ENCODE measurements at places on chromosomes 13 and 19. TPM values are rescaled to one million over a fixed set of nuclear protein-coding genes. Genes with fewer than 3 reads are reported as not detected.
A peak's percentile ranks its signal among the peaks of the same experiment; 100 is the strongest.

- H3K4me3 ChIP-seq, result no peak overlapping the region
- no peaks in the 10 kb centered on the region for H3K36me3 ChIP-seq
- H3K27me3 ChIP-seq, result no peaks in the 10 kb centered on the region
- no peaks in the 10 kb centered on the region for H3K4me1 ChIP-seq
Measured at GRCh38 chr13:64305246-64305645, 2889.6 kb upstream of the PCDH20 start.

DNA sequence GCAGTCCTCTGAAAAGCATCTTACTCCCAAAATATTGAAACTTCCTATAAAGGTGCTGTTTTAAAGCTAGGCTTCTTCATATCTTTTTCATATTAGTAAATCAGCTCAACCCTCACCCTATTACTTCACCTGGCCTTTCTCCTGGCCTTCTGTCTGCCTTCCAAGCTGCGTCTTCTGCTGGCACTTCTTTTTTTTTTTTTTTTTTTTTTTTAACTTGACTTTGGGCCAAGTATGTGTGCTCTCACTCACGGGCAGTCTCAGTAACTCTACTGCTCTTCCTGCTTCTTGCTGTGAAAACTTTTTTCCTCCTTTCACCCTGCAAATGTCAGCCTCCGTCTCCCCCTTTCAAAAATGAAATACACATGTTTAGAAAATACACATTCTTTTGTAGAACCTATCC is 41.2 kb upstream of the KCTD4 start:
- peak; percentile 62 for DNase-seq
- H3K4me3 ChIP-seq, result peak overlapping the region; percentile 22
- H3K4me1 ChIP-seq, result peaks cover 45% of the 10 kb centered on the region
- no peaks in the 10 kb centered on the region for H3K27me3 ChIP-seq
- no peak overlapping the region for H3K27ac ChIP-seq

- H3K27me3 ChIP-seq, result no peaks in the 10 kb centered on the region
- no peak for DNase-seq
- H3K4me3 ChIP-seq, result no peak overlapping the region
- H3K36me3 ChIP-seq, result 0 out of 2 replicates have a peak, but pooled peaks cover 7% of the 10 kb centered on the region
- no peaks in the 10 kb centered on the region for H3K4me1 ChIP-seq
Measured at GRCh38 chr19:32653599-32653915, 21.4 kb downstream of the ANKRD27 start.

GRCh38 chr19:50551715-50552187 is 16.5 kb downstream of the LRRC4B start:
- H3K4me1 ChIP-seq, result no peaks in the 10 kb centered on the region
- peak; percentile 18 for DNase-seq
- H3K4me3 ChIP-seq, result no peak overlapping the region
- H3K27me3 ChIP-seq, result peaks cover 6% of the 10 kb centered on the region

GRCh38 chr13:59332966-59333365 is 830.8 kb downstream of the DIAPH3 start:
- no peaks in the 10 kb centered on the region for H3K36me3 ChIP-seq
- H3K27ac ChIP-seq, result no peak overlapping the region
- no peaks in the 10 kb centered on the region for H3K4me1 ChIP-seq
- DNase-seq, result no peak
- no peaks in the 10 kb centered on the region for H3K27me3 ChIP-seq

- peak overlapping the region; percentile 46 for H3K27ac ChIP-seq
- peaks cover 53% of the 10 kb centered on the region for H3K4me1 ChIP-seq
- no peaks in the 10 kb centered on the region for H3K36me3 ChIP-seq
- peak; percentile 98 for DNase-seq
- H3K4me3 ChIP-seq, result peak overlapping the region; percentile 27
Measured at GRCh38 chr13:30792285-30793000, 57.1 kb downstream of the ALOX5AP start.

GRCh38 chr13:35146686-35147085 is 204.6 kb downstream of the NBEA start:
- no peaks in the 10 kb centered on the region for H3K27me3 ChIP-seq
- H3K27ac ChIP-seq, result no peak overlapping the region
- no peak for DNase-seq
- H3K36me3 ChIP-seq, result no peaks in the 10 kb centered on the region
- no peaks in the 10 kb centered on the region for H3K4me1 ChIP-seq

GRCh38 chr19:38850436-38850975 is 720 bp upstream of the HNRNPL start:
- DNase-seq, result no peak
- H3K4me1 ChIP-seq, result peaks cover 13% of the 10 kb centered on the region
- peak overlapping the region; percentile 97 for H3K4me3 ChIP-seq
- peaks cover 18% of the 10 kb centered on the region for H3K36me3 ChIP-seq
- peak overlapping the region; percentile 97 for H3K27ac ChIP-seq
- no peaks in the 10 kb centered on the region for H3K27me3 ChIP-seq

DNA sequence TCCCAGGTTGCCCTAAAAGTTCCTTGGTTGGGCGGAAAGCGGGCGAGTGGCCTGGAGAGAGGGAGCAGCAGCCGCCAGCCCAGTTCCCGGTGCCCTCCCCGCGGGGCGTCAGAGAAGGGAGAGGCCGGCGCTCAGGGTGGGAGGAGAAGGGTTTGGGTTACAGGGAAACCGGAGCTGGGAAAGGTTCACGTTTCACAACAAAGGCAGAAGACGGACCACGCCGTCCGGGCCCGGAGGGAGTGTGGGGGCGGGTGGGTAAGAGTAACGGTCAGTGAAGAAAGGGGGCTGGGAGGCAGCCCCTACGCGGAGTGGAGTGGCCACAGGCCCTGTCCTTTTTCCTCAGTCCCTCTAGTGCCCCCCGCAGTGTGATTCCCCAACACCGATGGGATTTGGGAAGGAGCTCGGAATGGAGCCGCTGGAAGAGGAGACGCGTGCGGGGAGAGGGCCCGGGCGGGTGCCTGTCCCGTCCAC is 1.6 kb downstream of the SIX5 start:
- peak overlapping the region; percentile 95 for H3K4me3 ChIP-seq
- DNase-seq, result peak; percentile 92
- H3K27me3 ChIP-seq, result no peaks in the 10 kb centered on the region

GRCh38 chr19:5271145-5271544 is 69.5 kb downstream of the PTPRS start:
- H3K4me3 ChIP-seq, result no peak overlapping the region
- no peaks in the 10 kb centered on the region for H3K36me3 ChIP-seq
- no peaks in the 10 kb centered on the region for H3K27me3 ChIP-seq
- H3K27ac ChIP-seq, result no peak overlapping the region

GRCh38 chr19:44603201-44603945 is 10.0 kb upstream of the IGSF23 start:
- H3K4me1 ChIP-seq, result peaks cover 38% of the 10 kb centered on the region
- no peaks in the 10 kb centered on the region for H3K36me3 ChIP-seq
- H3K4me3 ChIP-seq, result no peak overlapping the region
- DNase-seq, result peak; percentile 95

GRCh38 chr19:46571495-46571894 is 29.6 kb upstream of the CALM3 start:
- no peaks in the 10 kb centered on the region for H3K4me1 ChIP-seq
- H3K27me3 ChIP-seq, result no peaks in the 10 kb centered on the region
- no peak overlapping the region for H3K4me3 ChIP-seq
- DNase-seq, result peak; percentile 30
- no peaks in the 10 kb centered on the region for H3K36me3 ChIP-seq
- no peak overlapping the region for H3K27ac ChIP-seq

DNA sequence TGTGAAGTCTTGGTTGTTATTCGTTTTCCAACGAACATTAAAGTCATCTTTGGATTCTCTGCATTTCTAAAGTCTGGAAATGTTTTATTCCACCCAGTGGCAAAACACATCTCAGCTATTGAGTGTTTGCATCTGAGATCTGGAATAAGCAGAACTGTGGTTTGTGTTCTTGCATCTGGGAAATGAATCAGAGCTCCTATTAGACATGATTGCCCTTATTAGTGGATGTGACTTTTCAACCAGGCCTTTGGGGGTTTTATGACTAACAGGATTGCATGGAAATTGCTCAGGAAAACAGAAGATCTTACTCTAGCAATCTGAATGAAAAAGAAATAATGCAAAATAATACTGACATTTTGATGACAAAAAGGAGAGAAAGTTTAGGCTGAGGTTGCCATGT is 488.8 kb downstream of the IRS2 start:
- H3K4me1 ChIP-seq, result peaks cover 24% of the 10 kb centered on the region
- 0 out of 2 replicates have a peak overlapping the region, but pooled peaks have one; percentile 14 for H3K4me3 ChIP-seq
- H3K36me3 ChIP-seq, result no peaks in the 10 kb centered on the region

DNA sequence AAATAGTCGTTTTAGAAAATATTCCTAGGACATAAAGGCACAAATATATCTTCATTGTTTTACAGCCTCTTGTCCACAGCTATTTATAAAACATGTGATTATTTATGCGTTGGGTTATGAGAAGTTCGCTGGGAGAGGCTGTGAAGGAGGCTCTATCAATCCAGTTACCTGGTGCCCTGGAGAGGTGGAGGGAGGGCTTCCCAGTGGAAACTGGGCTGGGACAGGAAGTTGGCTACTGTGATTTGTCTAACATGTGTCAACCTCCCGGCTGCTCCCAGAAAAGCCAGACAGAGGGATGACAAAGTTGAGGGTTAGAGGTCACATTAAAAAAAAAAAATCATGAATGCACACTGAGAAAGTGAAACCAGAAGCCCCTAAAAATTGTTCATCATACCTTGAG is 346.5 kb downstream of the ZNF536 start:
- H3K27ac ChIP-seq, result no peak overlapping the region
- no peak for DNase-seq
- H3K4me3 ChIP-seq, result peak overlapping the region; percentile 87
- no peaks in the 10 kb centered on the region for H3K27me3 ChIP-seq
- H3K36me3 ChIP-seq, result no peaks in the 10 kb centered on the region
- no peaks in the 10 kb centered on the region for H3K4me1 ChIP-seq

DNA sequence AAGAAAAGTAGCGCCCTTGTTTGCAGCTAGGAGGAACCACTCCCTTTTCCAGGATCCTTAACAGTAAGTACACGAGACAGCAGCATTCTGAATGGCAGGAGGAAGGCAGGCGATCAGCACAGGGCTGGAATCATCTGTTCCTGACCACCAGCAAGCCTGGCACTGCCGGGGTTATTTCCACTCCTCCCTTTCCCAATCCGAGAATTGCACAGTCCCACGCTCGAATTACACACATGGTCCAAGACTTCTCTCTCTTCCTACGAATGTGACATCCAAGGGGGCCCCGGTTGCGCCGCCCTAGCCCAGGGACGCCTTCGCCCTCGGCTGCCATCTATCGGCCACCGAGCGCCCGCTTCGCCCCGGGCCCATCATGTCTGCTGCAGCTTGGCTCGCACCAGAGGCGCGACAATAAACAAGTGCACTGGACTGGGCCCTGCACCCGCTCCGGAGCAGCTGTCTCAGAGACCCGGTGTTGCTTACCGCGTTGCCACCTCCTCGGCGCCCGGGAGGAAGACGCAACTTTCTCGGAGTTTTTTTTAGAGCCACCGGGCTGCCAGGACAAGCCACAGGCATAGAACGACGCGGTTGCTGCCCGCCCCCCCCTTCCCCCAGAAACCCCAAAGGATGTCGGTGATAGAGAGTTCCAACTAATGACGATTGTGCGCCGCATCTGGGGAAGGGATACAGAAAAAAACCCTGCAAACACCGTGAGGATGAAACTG is at the start of gene SLITRK5:
Gene SLITRK5 (plus strand): TSS at position 341 of the 722 bp plus-strand sequence. CDS start 4,018 bp downstream, outside the sequence.
- peak within 1 kb of the TSS; percentile 70 for H3K4me3 ChIP-seq
- no peaks in the 10 kb centered on the region for H3K36me3 ChIP-seq

GRCh38 chr13:42398533-42398932 is 126.6 kb downstream of the AKAP11 start:
- H3K27me3 ChIP-seq, result peaks cover 27% of the 10 kb centered on the region
- H3K4me3 ChIP-seq, result no peak overlapping the region
- no peaks in the 10 kb centered on the region for H3K36me3 ChIP-seq

GRCh38 chr13:34085204-34085603 is 267.3 kb downstream of the RFC3 start:
- H3K27me3 ChIP-seq, result no peaks in the 10 kb centered on the region
- H3K4me3 ChIP-seq, result no peak overlapping the region
- no peak for DNase-seq
- H3K27ac ChIP-seq, result no peak overlapping the region

DNA sequence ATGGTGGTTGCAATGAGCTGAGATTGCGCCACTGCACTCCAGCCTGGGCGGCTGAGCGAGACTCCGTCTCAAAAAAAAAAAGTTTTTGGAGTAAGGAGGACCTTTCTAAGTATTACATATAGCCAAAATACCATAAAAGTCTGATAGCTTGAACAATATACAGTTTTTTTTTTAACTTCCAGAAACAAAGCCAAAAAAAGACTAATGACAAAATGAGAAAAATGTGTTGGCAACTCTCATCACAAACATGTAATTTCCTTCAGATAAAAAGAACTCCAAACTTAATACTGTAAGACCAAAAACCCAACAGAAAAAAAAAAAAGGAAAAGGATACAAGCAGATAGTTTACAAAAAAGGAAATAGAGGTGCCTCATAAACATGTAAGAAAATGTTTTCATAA is 68.2 kb upstream of the MED4 start:
- no peak for DNase-seq
- H3K36me3 ChIP-seq, result no peaks in the 10 kb centered on the region
- peaks cover 26% of the 10 kb centered on the region for H3K4me1 ChIP-seq
- H3K4me3 ChIP-seq, result no peak overlapping the region
- no peak overlapping the region for H3K27ac ChIP-seq

The LAIR1 gene
- total RNA-seq, result not detected

The IGFL1 gene
- total RNA-seq, result not detected

The CYP2S1 gene
- not detected for total RNA-seq

The KCNN4 gene
- 13.7 TPM for total RNA-seq

The SHISA7 gene
- not detected for total RNA-seq

The ATP1A3 gene
- 0.11 TPM for total RNA-seq

The RNASEH2A gene
- 8.2 TPM for total RNA-seq

Measured in GM23248 (cell line).